MV-4-11 (cell line): ENCODE measurements at places on chromosomes 6 and 20.

DNA sequence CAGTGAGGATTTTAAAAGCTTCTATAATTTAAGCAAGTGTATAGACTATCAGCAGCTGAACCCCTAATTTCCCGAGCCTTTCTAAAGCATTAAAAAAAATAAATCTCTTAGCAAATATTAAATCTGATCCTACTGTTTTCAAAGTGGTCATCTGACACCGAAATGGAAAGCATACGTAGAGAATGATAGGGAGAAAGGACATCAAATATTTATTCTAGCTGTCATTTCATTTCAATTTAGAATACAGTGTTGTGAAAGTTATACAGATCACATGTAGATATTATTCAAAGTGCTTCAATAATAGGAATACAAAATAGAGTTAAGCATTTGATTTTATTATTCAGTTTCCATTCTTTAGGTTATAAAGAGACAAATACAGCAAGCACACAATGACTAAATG, 61.9 kb upstream of the PKIB start:
- no peak for DNase-seq

GRCh38 chr6:43505718-43506117, 4.4 kb downstream of the LRRC73 start:
- no peak for DNase-seq

DNA sequence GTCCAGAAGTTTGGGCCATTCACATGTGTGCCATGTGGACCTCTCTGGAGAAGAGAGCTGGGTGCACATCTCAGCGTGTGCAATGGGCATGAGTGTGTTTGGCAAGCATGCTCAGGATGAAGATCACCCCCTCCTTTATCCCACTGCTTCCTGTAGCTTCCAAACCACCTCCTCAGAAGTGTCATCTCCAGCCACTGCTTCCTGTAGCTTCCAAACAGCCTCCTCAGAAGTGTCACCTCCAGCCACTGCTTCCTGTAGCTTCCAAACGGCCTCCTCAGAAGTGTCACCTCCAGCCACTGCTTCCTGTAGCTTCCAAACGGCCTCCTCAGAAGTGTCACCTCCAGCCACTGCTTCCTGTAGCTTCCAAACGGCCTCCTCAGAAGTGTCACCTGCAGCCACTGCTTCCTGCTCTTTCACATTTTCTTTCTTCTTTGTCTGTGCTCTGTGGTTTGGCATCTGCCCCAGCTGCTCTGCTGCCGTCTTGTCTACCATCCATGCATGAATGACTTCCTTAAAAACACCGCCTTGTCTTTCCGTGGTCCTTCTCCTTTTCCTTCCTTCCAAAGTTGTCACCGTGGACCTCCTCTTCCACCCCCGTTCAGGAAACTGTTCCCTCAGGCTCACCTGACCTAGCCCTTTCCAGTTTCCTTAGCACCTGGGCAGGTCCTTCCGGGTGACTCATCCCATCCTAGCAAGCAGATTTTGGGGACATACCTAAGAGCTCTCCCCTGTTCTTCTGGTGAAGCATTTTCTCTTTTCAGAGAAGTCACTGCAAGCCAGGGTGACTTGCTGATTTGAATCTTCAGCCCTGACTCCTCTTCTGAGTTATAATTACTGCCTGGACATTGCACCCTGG, 43.5 kb upstream of the TIAM2 start:
- peak; percentile 59 for DNase-seq

DNA sequence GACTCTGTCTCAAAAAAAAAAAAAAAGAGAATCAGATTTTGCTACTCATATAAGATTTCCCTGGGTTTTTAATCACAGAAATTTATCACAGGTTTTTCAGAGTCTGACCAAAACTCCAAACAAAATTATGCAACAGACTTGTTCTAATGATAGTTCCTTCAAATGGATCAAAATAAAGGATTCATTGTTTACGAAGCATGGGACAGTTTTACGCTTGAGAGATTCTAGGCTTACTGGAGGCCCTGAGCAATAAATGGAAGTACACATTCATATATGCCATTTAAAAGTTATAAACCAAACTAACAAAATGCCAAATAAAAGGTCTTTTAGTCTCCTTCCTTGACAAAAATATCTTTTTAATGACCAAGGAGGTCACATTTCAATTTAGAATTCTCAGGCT, 245.1 kb upstream of the KCNQ5 start:
- no peak for DNase-seq

DNA sequence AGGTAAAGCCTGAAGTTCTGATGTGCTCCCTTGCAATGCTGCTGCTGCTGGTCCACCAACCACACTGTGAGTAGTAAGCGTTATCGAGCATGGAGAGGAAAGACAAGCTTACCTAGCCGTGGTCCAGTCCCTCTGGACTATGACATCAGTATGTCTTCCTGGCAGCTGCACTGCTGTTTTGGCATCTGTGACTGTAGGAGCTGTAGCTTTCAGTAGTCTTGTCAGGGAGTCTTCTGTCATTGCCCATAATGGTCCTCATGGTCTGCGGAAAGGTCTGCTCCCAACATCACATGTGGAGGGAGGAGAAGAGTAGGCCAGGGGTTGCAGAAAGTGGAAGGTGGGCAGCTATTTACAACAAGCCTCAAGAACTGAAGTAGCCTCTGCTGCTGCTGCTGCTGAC, 26.8 kb upstream of the TMEM217 start:
- no peak for DNase-seq

DNA sequence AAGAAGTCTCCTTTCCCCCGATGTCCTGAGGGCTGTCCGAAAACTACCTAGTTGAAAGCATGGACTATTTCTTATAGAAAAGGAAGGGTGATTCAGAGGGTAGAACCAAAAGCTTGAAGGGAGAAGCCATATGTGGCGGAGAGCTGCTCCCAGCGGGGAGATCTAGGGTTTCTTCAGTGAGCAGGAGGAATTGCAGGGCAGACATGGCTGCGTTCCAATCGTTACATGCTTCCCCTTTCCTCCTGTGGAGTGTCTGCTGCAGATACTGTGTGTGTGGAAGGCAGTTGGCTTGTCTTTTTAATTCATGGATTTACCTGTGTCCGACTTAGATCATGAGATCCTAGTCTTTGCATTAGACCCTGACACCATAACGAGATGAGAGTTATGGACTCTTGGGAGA, 799.5 kb downstream of the QKI start:
- DNase-seq: no peak

GRCh38 chr20:32967961-32968457, 36.2 kb downstream of the SUN5 start:
- peak; percentile 9 for DNase-seq

- no peak for DNase-seq
Measured at GRCh38 chr6:87925373-87926060, 122.1 kb upstream of the SPACA1 start.

- DNase-seq: no peak
Measured at GRCh38 chr6:40322336-40322735, 264.8 kb downstream of the LRFN2 start.

GRCh38 chr6:153966001-153966400, 73.0 kb upstream of the OPRM1 start:
- peak; percentile 80 for DNase-seq

DNA sequence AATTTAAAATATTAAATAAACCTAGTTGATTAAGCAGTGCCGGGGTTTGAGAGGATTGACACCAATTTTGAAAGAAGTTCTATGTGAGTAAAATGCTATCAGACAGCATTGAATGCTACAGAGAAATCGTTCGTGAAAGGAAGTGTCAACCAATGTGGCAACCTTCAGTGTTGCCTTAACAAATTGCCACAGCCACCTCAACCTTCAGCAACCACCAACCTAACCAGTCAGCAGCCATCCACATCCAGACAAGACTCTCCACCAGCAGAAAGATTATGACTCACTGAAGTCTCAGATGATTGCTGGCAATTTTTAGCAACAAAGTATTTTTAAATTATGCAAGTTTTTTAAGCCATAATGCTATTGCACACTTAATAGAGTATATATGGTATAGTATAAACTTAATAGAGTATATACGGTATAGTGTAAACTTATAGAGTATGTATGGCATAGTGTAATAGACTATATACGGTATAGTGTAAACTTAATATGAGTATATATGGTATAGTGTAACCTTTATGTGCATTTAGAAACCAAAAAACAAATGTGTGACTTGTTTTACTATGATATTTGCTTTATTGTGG, 65.3 kb upstream of the ID4 start:
- DNase-seq: peak; percentile 11

- no peak for DNase-seq
Measured at GRCh38 chr6:35894776-35895175, 26.1 kb downstream of the SRPK1 start.

- DNase-seq: no peak
Measured at GRCh38 chr6:43277643-43278523, 20.2 kb upstream of the SLC22A7 start.

DNA sequence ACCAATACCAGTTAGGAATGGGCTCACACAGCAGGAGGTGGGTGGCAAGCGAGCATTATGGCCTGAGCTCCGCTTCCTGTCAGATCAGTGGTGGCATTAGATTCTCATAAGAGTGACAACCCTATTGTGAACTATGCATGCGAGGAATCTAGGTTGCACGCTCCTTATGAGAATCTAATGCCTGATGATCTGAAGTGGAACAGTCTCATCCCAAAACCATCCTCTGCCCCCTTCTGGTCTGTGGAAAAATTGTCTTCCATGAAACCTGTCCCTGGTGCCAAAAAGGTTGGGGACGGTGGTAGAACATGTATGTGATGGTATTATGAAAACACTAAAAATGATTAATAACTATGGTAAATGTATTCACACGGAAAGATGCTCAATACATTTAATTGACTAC, 99.7 kb upstream of the HIVEP1 start:
- peak; percentile 24 for DNase-seq

GRCh38 chr6:13139119-13139518, 189.2 kb downstream of the TBC1D7 start:
- no peak for DNase-seq

DNA sequence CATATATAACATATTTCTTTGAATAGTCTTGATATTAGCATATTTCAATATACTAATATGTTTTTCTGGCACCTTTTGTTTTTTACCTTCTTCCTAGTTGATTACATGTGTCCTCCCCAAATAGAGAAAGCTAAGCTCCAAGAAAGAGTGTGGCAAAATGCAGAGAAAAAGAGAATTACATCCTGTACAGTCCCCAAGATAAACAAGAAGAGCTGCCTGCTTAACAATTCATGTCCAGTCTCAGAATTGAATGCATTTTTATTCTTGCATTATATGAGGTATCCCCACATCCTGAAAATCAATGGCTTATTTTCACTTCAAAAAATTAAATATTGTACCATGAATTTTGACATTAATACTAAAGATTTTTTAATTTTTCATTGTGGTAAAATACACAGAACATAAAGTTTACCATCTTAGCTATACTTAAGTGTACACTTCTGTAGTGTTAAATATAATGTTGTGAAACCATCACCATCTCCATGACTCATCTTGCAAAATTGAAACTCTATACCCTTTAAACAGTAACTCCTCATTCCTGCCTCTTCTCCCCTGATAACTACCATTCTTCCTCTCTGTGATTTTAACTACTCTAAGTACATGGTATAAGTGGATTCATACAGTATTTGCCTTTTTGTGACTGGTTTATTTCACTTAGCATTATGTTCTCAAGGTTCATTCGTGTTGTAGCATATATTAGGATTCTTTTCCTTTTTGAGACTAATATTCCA, 490.3 kb downstream of the COL12A1 start:
- peak; percentile 1 for DNase-seq

DNA sequence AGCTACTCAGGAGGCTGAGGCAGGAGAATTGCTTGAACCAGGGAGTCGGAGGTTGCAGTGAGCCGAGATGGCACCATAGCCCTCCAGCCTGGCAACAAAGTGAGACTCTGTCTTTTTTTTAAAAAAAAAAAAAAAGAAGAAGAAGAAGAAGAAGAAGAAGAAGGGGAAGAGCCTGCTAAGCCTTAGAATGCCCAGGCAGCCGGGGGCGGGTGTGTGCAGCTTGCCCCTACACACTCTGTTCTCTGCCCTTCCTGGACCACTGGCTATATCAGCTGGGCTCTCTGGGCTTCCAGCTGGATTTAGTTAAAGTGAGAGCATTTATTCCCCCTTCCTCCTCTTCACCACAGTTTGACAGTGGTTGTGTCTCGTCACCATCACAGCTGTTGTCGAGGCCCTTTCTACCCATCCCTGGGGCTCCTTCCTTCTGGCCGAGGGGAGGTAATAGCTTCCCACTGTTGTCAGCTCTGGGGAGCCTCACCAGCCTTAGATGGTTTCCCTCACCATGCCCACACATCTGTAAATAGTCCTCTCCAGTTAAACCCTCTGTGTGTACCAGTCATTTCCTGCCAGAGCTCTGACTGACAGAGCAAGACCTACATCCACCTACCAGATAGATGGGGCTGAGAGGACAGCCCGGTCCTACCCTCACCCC, 77.6 kb downstream of the TRERF1 start:
- peak; percentile 82 for DNase-seq

GRCh38 chr6:21942897-21943296, 349.3 kb downstream of the SOX4 start:
- DNase-seq: no peak

- peak; percentile 76 for DNase-seq
Measured at GRCh38 chr6:43990627-43991619, 136.3 kb downstream of the MRPL14 start.

GRCh38 chr6:22928775-22929174, 359.4 kb downstream of the HDGFL1 start:
- no peak for DNase-seq

DNA sequence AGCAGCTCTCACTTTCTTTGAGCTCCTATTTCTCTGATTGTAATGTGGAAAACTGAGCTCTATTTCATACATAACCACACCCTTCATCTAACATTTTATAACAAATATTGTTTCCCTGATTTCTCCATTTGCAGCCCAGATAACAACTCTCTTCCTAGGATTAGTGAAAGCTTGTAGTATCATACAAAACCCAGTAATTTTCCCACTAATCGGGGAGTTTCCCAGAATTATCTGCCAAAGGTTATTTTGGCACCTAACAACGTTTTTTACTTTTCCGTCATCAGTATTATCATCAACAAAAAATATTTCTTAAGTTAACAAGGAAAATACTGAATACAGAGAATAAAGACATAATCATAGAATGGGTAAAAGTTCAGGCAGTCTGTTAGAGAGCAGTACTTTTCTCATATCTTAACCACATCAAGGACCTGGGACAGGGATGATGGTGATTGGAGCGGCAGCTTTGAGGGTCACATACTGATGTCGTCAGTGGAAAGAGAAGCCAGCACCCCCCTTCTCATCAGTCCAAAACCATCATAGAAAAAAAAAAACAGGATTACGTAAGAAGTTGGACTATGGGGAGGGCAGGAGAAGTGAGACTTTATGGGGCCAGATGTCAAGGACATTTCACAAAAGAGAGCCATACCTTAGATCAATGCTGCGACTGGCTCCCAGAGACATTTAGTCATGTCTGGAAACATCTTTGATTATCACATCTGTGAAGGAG, 166.1 kb upstream of the TNFAIP3 start:
- peak; percentile 53 for DNase-seq

- DNase-seq: no peak
Measured at GRCh38 chr20:32302507-32302872, 25.0 kb downstream of the KIF3B start.

- DNase-seq: no peak
Measured at GRCh38 chr20:41316051-41316450, 1.5 kb downstream of the ZHX3 start.
